GM18507 (cell line): ENCODE measurements at places on chromosomes 7 and 10.

GRCh38 chr10:106857728-106858127 is 306.8 kb downstream of the SORCS1 start:
- no peak for DNase-seq

DNA sequence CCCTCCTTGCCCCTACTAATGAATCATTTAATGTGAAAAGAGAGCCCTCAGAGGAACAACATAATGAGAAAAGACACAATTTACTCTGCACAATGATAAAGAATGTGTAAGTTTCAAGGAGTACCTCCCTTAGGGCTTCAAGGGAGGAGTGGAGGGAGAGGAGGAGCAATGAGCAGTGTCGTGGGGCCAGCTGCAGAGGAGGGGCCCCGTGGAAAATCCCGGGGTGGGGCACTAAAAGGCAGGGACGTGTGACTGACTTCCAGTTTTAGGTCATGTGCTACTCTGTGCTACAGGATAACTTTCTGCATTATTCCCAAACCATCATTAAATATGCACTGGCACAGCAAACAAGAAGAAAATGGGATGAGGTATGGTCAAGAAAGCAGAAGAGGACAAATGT is 108.1 kb downstream of the ANLN start:
- DNase-seq = no peak

GRCh38 chr10:31132681-31133244 is 101.1 kb upstream of the ZNF438 start:
- no peak for DNase-seq

DNA sequence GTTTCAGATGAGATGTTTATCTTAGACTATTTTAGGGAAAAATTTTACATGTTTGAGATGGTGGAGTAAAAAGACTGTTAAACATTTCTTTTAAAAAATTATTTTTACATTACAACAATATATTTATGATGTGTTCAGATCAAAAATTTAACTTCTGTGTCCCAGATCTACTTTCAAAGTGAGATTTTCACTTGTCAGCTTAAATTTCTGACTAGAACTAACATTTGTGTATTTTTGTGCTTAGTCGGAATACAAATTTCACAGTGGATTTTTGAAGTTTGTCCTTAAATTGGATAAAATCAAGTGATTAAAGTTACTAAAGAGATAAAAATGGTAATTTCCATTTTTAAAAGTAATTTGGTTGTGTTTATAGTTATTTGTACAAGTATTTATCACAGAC is 24.9 kb downstream of the TMEM106B start:
- DNase-seq = no peak

DNA sequence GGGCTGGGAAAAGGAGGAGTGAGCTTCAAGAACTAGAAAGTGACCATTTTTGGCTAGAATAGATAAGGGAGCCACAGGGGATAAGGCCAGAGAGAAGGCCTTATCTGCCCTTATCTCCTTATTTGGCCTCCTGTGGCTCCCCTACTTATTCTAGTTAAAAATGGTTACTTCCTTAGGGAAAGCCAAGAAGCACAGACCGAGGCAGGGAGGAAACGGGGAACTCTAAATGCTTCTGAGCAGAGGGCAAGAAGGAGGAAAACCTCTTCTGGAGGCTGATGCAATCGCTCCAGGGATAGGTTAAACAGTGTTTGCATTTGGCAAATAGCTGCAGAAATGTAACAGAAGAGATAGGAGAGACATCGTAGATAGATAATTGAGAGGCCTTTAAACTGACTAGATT is 18.6 kb downstream of the NRP1 start:
- DNase-seq = no peak

GRCh38 chr10:33979195-33979594 is 644.7 kb upstream of the NRP1 start:
- DNase-seq = no peak
